Naive thymus-derived CD8-positive, alpha-beta T cell (primary cell): ENCODE measurements at places on chromosomes 2 and 18.
A peak's percentile ranks its signal among the peaks of the same experiment; 100 is the strongest.

GRCh38 chr2:128379021-128380015 is 60.6 kb upstream of the HS6ST1 start:
- DNase-seq = peak; percentile 58

GRCh38 chr2:128615571-128615970 is 296.9 kb upstream of the HS6ST1 start:
- DNase-seq = no peak

DNA sequence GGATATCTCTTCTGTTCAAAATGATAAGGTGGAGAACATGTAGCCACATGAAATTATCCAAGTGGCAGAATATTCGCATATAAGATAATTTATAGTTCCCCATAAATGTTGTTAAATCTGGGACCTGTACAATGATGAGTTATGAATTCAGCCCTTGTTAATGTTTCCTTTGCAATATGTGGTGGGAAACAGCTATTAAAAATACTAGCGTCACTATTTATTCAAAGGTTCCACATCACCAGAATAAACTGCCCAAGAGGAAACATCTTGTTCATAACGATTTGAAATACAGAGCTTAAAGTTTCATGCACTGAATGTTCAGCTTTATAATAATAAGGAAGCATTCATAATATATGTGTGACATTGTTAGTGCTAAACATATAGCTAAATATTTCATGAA is 223.9 kb upstream of the TCF4 start:
- no peak for DNase-seq

DNA sequence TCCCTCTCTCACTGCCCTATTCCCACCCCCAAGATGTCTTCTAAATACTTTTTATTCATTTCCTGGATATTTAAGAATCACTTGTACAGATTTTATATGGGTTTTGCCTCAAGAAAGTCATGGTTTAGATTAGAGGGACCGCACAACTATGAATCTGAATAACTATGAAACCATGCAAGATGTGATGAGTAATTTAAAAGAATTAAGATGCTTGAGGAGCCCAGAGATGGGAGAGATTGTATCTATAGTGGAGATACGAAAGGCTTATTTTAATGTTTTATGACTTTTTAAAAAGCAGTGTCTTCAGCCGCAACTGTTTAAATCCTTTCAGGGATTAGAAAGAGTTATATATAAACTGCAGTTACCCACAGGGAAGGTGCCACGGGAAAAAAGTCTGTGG is 324.1 kb downstream of the LPIN1 start:
- DNase-seq = no peak

GRCh38 chr2:96305979-96306308 is 598 bp upstream of the SNRNP200 start:
- no peak for DNase-seq

DNA sequence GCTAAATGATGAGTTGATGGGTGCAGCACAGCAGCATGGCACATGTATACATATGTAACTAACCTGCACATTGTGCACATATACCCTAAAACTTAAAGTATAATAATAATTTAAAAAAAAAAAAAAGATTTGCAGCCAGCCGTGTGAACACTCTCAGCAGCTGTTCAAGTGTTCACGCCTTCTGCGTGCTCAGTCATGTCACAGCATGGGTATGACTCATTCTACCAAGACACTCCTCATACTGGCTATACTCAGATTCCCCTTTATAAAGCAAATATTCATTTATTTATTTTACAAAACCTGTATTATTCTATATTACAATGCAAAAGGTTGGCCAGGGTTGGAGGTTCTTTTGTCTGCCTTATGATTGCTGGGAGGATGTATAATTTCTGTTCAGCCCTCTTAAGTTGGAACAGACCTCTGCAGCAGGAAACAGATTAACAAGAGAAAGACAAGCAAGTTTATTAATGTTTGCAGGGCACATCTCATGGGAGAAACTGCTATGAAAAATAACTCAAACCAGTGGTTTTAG is 1230.6 kb upstream of the CHAC2 start:
- DNase-seq = no peak

DNA sequence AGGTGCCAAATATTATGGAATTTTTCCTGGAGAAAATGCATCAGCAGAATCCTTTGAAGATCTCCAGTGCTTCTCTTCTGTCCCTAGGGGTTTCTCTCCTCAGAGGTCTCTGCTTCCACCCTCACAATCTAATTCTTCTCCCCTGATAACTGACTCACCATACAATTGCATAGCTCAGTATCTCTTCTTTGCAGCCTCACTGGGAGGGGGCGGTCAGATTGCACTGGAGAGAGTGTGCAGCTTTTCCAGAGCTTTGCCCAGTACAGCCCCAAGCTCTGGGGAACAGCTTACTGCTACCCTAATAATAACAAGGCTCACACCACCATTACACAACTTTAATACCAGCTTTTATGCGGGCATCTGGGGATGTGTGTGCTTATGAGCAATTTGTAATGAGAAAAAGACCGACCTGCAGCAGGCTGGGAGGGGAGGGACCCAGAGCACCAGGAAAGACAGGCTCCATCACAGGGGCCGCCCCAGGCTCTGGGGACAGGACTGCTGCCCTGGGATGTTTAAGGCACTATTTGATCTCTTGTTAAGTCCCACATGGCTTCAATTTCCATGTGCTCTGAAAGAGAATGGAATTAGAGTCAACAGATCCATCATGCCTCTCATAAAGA is 276.6 kb upstream of the SIX2 start:
- DNase-seq = no peak

DNA sequence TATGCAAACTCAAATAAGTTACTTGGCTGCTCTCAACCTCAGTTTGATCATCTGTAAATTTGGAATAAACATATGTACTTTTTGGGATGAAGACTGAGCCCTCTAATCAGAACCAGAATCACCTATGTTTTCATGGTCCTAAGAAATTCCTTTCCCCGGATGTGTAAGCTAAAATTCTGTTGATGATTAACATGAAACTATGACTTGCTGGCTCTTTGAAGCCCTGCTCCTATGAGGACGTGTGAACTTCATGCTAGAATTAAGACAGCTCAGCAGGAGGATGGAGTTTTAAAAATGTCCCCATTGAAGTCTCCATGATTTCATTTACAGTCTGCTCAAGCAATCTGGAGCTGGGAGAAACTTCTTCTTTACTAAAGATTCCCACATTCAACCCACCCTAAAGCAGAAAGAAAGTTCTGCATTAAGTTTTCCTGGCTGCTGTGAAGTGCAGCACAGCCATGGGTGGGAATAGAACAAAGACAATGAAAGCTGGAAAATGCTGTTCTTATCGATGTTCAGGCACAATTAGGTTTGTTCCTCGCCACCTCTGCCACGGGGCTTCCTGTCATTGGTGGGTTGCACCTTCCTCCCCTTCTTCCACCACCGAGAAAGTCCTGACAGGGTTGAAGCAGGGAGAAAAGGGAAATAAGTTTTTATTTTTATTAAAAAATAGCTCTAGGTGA is 50.9 kb downstream of the ADCYAP1 start:
- DNase-seq = no peak

GRCh38 chr2:27212626-27213471 is 781 bp upstream of the SLC5A6 start:
- peak; percentile 89 for DNase-seq

GRCh38 chr2:199830531-199830930 is 20.5 kb downstream of the FTCDNL1 start:
- DNase-seq = no peak

DNA sequence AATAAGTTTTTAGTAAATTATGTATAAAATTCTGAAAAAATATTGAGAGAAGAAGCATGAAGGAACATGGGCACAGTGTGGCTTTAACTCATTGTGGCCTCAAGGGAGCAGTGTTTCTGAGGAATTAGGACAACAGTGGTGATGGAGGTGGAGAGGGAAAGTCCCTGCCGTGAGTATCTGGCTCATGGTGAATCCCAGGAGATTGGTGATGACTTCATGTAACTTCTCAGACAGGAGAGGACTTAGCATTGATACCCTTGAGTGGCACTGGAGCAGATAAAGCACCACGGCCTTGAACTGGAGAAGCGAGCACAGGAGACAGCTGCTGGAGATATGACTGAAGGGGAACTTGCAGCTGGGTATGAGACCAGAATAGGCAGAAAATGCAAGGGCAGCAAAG is 35.0 kb upstream of the LRP1B start:
- no peak for DNase-seq

DNA sequence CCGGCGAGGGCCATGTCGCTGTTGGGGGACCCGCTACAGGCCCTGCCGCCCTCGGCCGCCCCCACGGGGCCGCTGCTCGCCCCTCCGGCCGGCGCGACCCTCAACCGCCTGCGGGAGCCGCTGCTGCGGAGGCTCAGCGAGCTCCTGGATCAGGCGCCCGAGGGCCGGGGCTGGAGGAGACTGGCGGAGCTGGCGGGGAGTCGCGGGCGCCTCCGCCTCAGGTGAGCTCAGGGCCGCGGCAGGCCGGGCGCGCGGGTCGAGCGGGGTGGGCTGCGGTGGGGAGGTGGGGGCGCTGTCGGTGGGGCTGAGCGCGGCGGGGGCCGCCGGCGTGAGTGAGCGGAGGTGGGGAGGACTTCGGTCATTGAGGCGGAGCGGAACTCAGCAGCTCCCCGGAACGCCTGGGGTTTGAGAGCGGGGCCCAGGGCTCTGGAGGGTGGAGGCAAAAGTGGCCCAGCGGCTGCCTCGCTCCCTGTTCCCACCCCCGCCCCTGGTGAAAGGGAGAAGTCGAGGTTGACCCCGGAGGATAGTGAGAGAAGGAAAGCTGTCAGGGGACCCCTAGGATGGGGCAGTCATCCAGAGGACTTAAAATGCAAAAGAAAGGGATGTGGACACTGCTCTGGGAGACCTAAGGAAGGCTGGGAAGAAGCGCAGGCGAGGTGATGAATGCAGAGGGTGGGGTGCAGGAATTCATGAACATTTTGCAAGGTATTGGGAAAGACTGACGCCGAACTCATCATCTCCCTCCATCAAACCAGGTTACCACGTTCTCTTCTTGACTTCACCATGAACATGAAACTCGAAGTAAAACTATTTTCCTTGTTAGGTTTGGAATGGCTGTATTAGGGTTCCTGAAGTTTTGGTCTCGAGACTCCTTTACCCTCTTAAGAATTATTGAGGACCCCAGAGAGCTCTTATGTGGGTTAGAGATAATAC is 633 bp downstream of the MALT1 start:
- peak; percentile 57 for DNase-seq

DNA sequence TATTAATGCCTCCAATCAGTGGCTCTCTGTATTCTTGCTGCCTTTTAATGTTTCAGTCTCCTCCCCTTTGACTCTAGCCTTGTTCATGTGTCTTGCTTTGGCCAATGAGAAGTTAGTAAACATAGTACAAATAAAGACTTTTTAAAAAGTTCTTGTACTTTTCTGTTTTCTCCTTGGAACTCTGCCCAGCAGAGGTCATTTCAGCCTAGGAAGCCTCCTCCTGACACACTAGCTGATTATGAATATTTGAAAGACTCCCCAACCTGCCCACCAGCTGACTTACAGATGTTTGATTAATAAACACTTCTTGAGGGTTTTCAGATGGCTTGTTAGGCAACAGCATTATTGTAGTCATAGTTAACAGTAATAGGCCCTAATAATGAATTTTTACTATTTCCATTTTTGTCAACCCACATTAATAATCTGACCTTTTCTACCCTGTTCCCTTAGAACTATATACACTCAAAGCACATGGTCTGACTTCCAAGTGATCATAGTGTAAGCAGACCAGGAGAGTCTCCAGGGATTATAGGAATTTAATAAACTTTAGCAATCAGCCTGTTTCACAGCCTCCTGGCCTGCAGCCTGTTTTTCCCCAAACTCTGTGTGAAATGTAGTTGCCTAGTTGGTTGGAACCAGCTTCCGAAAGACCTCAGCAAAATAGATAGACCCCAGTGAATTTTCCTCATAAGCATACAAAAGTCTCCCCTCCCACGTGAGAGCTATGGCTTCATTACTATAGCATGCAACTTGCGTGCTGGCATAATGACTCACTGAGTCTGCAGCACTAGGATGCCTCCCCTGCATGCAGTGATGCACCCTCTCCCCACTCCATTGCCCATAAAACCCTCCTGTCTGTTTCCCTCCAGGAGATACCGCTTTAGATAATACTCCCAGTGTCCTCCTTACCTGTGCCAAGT is 670.7 kb upstream of the ZNF804A start:
- DNase-seq = no peak

DNA sequence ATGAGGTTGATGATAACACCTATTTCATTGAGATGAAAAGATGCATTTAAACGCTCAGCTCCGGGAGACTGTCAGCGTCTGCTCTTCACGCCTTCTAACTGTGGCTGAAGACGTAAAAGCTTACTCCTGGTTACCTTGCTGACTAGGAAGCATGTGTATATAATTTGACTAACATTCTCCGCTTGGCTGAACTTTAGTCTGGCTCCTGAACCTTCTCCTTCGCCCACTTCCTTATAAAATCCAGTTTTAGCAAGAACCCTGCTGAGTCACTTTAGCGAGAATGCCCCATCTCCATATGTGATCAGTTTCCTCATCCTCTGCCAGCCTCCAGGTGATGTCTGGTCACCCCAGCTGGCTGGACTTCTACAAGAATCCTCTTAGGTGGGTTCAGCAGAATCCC is 12.7 kb upstream of the CREG2 start:
- DNase-seq = no peak

- no peak for DNase-seq
These were observed 32.8 kb downstream of the SLC9A2 start for GRCh38 chr2:102652126-102652525.

DNA sequence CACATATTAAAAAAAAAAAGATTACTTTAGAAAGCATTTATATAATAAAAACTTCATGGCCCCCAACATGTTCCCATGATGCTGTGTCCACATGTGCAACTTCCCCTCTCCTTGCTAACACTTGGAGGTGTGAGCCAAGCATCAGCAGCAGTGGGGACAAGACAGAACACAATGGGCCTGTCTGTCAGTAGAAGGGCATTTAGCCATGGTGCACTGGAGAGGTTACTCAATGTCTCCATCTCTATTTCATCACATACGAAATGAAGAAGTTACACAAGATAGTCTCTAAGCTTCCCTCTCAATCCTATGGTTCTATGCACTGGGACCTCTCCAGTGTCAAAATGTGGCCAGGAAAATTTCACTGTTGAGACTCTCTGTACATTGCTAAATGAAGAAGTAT is 2.5 kb downstream of the VIT start:
- DNase-seq = no peak

DNA sequence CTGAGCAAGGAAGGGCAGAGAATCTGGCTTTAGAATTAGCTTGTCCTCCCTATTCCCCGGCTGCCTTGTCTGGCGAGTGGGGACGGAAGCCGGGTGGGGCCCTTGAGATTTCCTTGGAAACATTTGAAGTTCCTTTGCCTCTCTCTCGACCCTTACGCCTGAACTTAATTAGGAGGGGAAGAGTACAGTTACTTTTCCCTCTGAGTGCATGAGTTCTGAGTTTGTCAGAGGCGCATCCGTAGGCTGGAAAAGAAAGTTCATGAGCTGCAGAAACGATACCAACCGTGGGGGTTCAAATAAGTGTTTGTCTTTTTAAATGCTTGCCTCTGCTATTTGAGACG is 468 bp downstream of the PIKFYVE start:
- DNase-seq = no peak

GRCh38 chr18:49537232-49537896 is 24.5 kb upstream of the LIPG start:
- DNase-seq = no peak
